ENCODE measurements at places on chromosomes 11 and 22.

GRCh38 chr11:113876074-113876797 is 864 bp upstream of the USP28 start:
- no peak for DNase-seq

- no peak for DNase-seq
These were observed 68.1 kb downstream of the CCDC81 start for GRCh38 chr11:86442827-86443226.

DNA sequence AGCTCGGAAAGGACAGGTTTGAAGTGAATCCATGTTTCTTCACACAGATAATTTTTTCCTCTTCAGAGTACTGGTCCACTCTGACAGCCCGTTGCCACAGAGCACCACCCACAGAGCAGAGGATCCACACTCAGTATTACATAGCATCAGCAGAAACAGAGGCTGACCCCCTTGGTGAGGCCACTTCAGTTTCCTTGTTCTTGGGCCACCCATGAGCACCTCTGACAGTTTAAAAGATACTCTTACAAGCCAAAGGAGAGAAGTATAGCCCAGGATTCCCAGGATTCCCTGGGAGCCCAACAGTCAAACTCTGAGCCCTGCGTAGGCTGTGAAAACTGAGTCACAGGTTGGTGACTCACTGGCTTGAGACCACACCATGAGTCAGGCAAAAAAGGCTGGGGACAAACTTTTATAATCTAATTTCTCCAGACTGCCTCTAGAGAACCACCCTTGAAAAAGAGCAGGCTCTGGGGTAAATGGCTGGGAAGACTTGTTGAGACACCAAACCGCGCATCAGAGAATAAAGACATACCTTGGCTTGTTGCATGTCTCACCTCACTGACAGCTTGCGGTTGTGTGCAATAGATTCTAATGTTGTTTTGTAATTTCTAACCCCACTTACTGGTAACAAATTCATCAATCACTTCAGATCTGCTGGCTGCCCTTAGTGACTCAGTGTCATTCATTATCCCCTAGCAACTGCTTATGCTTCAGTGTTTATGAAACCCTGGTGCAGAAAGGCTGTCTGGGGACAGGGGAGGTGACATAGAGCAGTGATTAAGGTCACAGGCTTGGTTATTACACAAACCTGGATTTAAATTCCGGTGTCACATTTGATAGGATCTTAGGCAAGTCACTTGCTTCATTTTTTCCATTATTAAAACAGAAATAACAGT is 56.9 kb upstream of the PRSS23 start:
- peak; percentile 39 for DNase-seq

DNA sequence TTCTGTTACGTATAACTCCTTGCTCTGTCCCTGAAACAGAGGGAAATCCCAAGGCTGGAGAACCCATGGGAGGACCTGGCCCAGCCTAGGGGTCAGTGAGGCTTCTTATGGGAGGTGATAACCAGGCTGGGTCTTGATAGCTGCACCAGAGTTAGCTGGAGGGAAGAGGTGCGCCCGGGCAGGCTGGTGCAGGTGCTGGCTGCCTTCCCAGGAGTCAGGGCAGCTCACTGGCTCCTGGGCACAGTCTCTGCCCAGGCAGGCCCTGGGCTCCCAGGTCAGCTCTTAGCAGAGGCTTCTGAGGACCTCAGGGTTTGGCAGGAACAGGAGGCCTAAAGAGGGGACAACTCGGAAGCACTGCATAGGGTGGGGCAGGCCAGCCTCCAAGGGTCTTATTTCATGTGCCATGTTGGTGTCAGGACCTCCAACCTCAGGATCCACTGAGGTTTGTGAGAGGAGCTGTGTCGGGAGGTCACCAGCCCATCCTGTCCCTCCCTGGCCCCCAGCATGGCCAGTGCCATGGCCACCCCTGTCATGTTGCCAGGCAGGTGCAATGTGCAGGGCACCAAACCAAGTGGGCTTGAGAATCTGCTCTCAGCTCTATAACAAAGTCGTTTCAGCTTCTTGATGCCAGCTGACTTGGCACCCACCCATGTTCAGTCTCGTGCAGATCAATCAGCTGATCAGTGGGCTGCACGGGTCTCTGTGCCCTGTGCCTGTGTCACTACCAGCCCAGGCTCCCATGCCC is 20.5 kb upstream of the CELSR1 start:
- no peak for DNase-seq

DNA sequence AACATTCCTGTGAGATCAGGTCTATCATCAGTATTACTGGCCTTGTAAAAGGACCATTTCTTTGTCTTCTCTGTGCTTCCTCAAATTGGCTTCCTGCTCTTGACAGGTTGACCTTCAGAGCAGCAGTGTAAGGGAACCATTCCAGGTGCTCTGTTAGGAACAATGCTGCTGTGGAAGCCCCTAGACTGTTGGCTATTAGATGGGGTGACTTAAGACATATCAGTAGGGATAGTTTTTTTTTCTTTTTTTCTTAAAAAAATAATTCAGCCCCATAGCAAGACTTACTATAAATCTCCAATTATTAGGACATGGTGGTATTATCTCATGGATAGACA is 37.6 kb downstream of the COA4 start:
- no peak for DNase-seq

GRCh38 chr11:76026862-76027261 is 179.4 kb downstream of the WNT11 start:
- DNase-seq = no peak

DNA sequence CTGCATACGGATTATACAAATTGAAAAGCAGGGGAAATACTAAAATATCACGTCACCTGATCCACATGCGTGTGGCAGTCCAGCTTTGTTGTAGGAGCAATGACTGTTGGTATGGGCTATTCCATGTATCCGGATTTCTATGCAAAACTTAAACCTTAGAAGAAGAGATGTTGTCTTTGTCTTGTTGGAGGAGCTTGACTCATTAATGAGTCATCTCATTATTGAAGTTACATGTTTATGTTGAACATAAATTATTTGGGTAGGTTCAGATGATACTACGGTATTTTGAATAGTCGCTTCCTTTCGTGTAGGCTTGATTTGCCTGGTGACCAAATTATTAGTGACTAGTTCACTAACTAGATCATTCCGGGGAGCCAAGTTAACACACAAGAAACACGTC is 806 bp upstream of the SAAL1 start:
- no peak for DNase-seq

GRCh38 chr22:32958001-32958400 is 100.2 kb downstream of the SYN3 start:
- DNase-seq = no peak

DNA sequence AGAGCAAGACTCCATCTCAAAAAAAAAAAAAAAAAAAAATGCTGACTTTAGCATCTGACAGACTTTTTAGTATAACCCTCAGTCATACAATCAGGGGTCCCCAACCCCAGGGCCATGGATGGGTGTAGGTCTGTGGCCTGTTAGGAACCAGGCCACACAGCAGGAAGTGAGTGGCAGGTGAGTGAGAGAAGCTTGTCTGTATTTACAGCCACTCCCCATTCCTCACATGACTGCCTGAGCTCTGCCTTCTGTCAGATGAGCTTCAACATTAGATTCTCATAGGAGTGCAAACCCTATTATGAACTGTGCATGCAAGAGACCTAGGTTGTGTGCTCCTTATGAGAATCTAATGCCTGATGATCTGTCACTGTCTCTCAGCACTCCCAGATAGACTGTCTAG is 3.3 kb downstream of the FAM227A start:
- no peak for DNase-seq

- DNase-seq = no peak
These were observed 8.4 kb downstream of the BEST1 start for GRCh38 chr11:61958590-61958989.

DNA sequence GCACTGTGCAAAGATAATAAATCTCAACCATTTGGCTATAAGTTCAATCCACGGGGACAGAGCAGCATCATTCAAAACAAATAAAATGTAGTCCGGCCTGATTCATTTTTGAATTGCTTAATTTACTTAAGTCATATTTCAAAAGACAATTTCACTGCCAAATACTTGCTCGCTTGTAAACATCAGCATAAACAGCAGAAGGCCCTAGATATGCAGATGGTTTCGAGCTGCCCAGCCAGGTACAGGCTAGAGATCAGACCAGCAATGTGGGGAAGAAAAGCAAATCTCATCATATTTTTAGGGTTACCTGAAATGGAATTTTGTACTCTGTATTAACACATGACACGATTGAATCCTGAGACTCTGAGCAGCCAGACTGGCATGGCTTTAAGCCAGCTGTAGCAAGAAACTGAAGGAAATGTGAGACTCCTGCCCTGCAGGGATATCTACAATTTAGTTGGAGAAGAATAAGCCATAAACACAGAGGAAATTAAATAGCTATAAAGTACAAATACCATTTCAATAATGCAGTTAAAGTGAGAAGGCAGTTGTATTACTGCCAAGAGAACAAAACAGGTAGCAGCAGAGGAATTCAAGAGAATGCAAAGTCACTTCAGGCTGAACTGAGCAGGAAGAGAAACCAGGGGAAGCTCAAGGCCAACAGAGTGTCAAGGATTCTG is 440.3 kb downstream of the ETS1 start:
- DNase-seq = no peak

- DNase-seq = no peak
These were observed at the start of gene APOL3 for GRCh38 chr22:36160499-36160942. Gene APOL3 (minus strand): TSS chr22:36160755. CDS start chr22:36149055, 11,700 bp downstream.

- DNase-seq = no peak
These were observed 32.6 kb downstream of the CEP295 start for GRCh38 chr11:93694109-93694508.

DNA sequence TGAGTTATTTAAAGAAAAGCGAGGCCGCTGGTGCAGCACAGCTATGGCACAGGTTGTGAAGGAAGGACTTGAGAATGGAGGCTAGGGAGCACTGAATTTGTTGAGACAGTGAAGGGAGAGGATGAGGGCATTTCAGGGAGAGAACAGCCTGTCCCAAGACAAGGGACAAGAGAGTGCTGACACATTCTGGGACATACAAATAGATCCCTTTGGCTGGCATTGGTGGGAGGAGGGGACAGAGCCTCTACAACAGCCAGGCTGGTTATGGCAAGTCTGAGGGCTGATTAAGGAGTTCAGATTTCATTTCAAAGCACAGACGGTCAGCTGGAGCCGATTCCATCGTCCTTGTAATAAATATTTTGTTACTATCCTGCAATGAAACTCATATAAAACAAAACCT is 1.7 kb upstream of the SLC29A2 start:
- peak; percentile 64 for DNase-seq

Data from Ammon's horn (tissue), 1 donor.